ENCODE measurements at places on chromosomes 3 and 15.

GRCh38 chr15:90756916-90757315 lies 39.8 kb downstream of the BLM start:
- no peak for DNase-seq

DNA sequence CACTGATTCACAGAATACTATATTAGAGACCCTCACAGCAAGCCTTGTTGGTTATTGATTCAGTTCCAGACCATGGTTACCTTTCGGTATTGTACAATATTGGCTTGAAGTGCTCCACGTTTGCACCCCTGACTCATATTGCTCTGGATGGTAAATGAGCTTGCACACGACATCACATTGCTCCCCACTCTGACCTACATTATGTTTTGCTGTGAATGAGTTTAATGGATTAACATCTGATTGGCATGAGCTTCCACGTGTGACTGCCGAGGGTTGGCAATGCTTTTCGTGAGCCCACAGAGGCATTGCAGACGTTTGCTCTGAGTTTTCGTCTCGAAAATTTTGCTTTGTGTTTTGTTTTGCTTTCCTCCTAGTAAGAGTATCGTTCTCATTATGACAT lies 225.8 kb upstream of the ICE2 start:
- no peak for DNase-seq

GRCh38 chr15:79661411-79661810 lies 229.3 kb downstream of the MINAR1 start:
- DNase-seq = no peak

DNA sequence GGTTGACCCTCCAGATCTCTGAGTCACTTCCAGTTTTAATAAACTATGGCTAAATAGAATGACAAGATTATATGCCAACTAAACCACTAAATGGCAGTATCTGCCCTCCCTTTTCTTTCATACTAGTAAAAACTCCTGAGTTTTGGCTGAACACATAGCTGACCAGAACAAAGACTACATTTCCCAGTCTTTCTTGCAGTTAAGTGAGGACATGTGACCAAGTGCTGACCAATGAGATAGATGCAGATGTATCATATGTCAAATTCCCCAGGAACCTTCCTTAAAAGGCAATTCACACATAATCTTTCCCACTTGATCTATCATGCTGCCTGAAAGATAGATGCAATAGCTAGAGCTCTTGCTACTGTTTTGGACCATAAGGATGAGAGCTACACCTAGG lies 191.3 kb downstream of the SHOX2 start:
- peak; percentile 20 for DNase-seq

GRCh38 chr3:177646749-177647148 lies 449.5 kb upstream of the TBL1XR1 start:
- DNase-seq = no peak

GRCh38 chr15:50233192-50233736 lies 32.3 kb downstream of the HDC start:
- DNase-seq = no peak

All from ELR (cell line).